Activated CD4-positive, alpha-beta T cell treated with anti-CD3 and anti-CD28 coated beads, Interleukin-2, amount 10 ng/mL, durations not matched to agents 7 days and 5 days (primary cell): ENCODE measurements at places on chromosomes 2 and 18. TPM values are rescaled to one million over a fixed set of nuclear protein-coding genes. Genes with fewer than 3 reads are reported as not detected.

The MATN3 gene
- total RNA-seq: not detected

The CNDP1 gene
- not detected for total RNA-seq

GRCh38 chr18:69658103-69658502 lies 257.4 kb downstream of the DOK6 start:
- H3K27me3 ChIP-seq: peaks cover 17% of the 10 kb centered on the region
- H3K36me3 ChIP-seq: no peaks in the 10 kb centered on the region
- no peak for DNase-seq
- no peak overlapping the region for H3K27ac ChIP-seq

The ITGA4 gene
- 163 TPM for total RNA-seq

DNA sequence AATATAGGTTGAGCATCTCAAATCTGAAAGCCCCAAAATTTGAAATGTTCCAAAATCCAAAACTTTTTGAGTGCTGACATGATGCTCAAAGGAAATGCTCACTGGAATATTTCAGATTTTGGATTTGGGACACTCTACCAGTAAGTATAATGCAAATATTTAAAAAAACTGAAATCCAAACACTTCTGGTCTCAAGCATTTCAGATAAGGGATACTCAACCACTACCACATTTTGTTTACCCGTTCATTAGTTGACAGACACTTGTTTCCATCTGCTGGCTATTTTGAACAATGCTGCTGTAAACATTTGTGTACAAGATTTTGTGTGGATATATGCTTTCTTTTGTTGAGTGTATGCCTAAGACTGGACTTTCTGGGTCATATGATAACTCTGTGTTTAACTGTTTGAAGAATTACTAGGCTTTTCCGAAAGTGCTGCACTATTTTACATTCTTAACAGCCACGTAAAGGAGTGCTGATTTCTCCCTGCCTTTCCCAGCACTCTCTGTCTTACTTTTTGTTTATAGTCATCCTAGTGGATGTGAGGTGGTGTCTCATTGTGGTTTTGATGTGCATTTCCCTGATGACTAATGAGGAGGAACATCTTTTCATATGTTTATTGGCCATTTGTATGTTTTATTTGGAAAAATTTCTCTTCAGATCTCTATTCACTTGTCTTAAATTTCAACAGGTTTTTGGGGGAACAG lies 19.5 kb upstream of the DCDC2C start:
- H3K4me1 ChIP-seq: no peaks in the 10 kb centered on the region
- DNase-seq: no peak

The MAPK4 gene
- not detected for total RNA-seq

The GREB1L gene
- total RNA-seq: not detected

The KCNJ3 gene
- not detected for total RNA-seq

The PLB1 gene
- 1.1 TPM for total RNA-seq

DNA sequence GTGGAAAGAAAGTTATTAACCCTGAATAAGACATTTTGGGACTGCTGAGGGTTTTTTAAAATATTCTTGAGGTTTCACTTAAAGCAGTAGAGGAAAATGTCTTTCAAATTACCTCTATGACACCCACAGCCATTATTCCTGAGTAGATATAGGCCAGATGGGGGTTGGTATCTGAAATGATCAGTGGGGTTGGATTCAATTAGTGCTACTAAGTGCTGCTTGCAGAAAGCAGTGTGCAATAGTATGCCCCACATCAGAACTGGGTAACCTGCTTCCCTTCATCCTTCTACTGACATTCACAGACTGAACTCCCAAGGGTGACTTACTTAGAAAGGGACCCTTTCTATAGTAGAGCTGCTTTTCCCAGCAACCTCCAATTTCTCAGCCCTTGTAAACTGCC lies 7.3 kb upstream of the ETAA1 start:
- H3K27me3 ChIP-seq: no peaks in the 10 kb centered on the region
- H3K4me3 ChIP-seq: no peak overlapping the region
- H3K27ac ChIP-seq: no peak overlapping the region

The TPO gene
- not detected for total RNA-seq

DNA sequence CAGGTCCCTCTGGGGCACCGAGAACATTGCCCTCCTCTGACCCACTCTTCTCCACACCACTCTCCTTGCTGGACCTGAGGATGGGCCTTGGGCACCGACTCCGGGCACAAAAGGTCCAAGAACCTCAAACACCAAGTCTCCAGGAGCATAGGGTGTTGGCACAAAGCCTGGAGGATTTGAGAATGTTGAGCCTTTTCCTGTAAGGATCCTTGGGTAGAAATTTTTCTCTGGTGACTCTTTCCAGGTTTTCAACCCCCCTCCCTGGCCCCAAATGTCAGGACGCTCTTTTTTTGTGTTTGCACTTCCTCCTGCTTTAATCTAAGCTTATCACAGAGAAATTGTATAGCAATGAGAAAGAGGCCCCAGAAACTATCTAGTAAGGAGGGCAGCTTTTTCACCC lies 9.2 kb downstream of the SPR start:
- no peaks in the 10 kb centered on the region for H3K36me3 ChIP-seq
- H3K4me3 ChIP-seq: no peak overlapping the region
- H3K4me1 ChIP-seq: peaks cover 4% of the 10 kb centered on the region
- H3K27me3 ChIP-seq: peaks cover 42% of the 10 kb centered on the region
- DNase-seq: no peak

DNA sequence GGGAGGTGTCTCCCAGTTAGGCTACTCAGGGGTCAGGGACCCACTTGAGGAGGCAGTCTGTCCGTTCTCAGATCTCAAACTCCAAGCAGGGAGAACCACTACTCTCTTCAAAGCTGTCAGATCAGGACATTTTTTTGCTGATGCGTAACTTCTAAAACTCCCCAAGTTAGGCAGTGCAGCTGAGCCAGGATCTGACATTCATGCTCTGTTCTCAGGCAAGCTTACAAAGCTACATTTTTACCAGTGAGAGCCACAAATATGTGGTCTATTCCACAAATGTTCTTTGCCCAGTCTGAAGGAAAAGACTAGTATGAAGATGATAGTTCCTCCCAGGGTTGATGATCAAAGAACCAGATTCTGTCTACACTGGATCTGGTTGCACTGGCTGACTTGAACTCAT lies 184.1 kb downstream of the MTCL1 start:
- no peaks in the 10 kb centered on the region for H3K36me3 ChIP-seq
- no peak for DNase-seq
- H3K4me1 ChIP-seq: no peaks in the 10 kb centered on the region
- no peak overlapping the region for H3K4me3 ChIP-seq
- H3K27me3 ChIP-seq: peaks cover 10% of the 10 kb centered on the region

DNA sequence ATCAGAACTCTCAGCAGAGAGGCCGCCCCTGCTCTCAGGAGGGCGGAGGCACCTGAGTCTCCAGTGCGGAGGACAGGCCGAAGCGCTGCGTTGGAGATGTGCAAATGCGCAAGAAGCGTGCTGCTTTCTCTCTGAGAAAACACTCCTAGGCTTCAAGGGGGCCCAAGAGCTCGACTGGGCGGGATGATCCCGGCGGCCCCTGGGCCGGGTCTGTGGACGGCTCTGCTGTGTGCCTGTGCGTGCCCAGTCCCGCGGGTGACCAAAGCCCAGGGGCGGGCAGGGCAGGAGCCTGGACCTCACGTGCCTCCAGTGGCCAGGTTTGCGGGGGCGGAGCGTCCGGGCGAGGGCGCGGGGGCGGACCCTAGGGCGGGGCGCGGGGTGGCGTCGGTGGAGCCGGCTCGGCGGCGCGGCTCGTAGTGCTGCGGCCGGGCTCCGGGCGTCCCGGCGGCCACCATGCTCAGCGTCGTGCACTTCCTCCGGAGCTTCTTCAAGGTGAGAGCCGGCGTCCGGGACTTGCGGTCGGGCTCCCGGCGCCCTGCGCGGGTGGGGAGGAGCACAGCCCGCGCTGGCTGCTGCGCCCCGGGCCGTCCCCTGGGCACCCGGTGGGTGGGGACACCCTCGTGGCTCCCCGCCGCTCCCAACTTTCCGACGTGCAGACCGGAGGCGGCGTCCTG lies at the start of gene ARHGEF4:
Gene ARHGEF4 (plus strand): TSS at position 414 of the 674 bp plus-strand sequence. CDS start 40 bp downstream, at position 454.
- no peaks in the 10 kb centered on the region for H3K4me1 ChIP-seq
- peaks cover 26% of the 10 kb centered on the region for H3K27me3 ChIP-seq
- DNase-seq: peak; percentile 20
- H3K4me3 ChIP-seq: no peak within 1 kb of the TSS
- no peak within 1 kb of the TSS for H3K27ac ChIP-seq

The UGT1A3 gene
- total RNA-seq: not detected

DNA sequence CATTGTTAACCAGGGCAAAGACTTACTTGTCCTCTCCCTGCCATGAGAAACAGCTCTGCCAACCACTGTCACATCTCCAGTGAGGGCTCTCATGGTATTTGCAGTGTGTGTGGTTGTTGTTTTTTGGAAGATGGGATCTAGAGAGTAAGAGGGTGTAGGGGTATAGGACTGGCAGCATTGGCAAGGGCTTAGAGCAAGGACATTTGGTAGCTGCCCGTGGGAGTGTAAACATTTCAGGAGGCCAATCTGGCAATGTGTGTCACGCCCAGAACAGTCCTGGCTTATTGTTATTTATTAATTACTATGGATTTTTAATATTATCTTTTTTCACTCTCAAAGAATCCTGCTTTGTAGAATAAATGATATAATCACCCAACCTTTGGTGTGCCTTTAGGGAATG lies 90.5 kb downstream of the TMEM17 start:
- peak overlapping the region; percentile 62 for H3K27ac ChIP-seq
- peaks cover 10% of the 10 kb centered on the region for H3K4me1 ChIP-seq

- H3K27ac ChIP-seq: no peak overlapping the region
- no peak overlapping the region for H3K4me3 ChIP-seq
- no peak for DNase-seq
- H3K4me1 ChIP-seq: no peaks in the 10 kb centered on the region
- H3K36me3 ChIP-seq: no peaks in the 10 kb centered on the region
- H3K27me3 ChIP-seq: peaks cover 4% of the 10 kb centered on the region
Observed at GRCh38 chr18:26438980-26439379, 109.4 kb downstream of the KCTD1 start.

DNA sequence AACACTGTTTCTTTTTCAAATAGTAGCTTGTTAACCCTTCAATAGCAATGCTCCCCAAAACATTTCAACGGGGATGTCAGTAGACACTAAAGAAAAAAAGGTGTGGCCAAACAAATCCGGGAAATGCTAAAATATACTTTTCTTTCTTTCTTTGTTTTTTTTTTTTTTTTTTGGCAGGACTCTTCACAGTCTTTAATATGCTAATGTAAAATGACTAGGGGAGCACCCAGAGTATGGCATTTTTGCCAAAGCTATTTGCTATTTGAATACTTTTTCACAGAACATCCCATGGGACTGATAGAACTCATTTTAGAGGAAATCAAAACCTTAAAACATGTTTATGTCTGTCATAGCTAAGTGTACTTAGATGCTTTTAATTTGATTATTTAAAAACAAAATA lies 32.1 kb downstream of the ATF2 start:
- H3K27me3 ChIP-seq: no peaks in the 10 kb centered on the region
- no peak overlapping the region for H3K4me3 ChIP-seq
- no peak overlapping the region for H3K27ac ChIP-seq
- peaks cover 31% of the 10 kb centered on the region for H3K36me3 ChIP-seq

- peaks cover 30% of the 10 kb centered on the region for H3K27me3 ChIP-seq
- no peak overlapping the region for H3K27ac ChIP-seq
- no peaks in the 10 kb centered on the region for H3K36me3 ChIP-seq
- DNase-seq: no peak
- H3K4me1 ChIP-seq: no peaks in the 10 kb centered on the region
Observed at GRCh38 chr2:20675701-20676352, 8.9 kb downstream of the GDF7 start.

The DCC gene
- total RNA-seq: not detected

The COL4A4 gene
- total RNA-seq: 0.06 TPM

The DSG1 gene
- total RNA-seq: not detected

DNA sequence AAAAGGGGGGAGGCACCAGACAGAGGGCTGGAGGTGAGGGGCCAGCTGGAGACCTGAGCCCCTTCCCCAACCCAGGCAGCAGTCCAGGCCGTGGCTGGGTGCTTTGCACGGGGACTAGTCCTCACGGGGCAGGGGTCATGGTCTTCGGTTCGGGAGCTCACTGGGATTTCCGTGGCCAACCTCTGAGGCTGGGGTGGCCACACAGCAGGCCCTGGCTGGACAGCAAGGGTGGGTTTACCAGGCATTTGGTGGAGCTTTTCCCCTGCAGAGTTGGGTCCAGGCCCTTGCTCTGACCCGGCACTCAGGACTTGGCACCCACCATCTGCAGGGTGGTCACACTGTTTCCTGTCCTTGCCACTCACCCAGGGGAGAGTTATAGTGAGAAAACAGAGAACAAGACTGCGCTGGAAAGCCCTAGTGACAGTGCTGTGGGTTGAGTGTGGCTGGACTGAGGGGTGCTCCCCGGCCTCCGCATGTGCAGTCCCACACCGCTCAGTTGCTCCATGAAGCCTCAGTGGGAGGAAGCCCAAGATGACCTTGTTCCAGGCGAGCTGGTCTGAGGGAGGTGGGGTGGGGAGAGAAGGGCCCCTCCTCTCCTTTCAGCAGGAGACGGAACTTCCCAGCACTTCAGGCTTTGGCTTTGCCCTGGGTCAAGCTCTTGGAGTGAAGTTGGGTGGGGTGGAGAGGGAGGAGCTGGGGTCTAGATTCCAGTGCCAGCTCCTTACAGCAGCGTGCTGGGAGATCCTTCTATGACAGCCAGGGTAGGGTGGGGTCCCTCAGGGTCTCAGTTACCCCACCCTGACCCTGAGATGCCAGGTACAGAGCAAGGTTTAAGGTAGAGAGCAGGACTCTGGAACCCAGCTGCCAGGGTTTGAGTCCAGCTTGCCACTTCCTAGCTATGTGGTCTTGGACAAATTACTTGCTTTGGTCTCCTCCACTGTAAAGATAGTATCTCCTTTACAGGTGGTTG lies 219.8 kb downstream of the DYSF start:
- no peak for DNase-seq
- H3K27ac ChIP-seq: no peak overlapping the region
- no peaks in the 10 kb centered on the region for H3K27me3 ChIP-seq

The FKBP1B gene
- total RNA-seq: 1.0 TPM

DNA sequence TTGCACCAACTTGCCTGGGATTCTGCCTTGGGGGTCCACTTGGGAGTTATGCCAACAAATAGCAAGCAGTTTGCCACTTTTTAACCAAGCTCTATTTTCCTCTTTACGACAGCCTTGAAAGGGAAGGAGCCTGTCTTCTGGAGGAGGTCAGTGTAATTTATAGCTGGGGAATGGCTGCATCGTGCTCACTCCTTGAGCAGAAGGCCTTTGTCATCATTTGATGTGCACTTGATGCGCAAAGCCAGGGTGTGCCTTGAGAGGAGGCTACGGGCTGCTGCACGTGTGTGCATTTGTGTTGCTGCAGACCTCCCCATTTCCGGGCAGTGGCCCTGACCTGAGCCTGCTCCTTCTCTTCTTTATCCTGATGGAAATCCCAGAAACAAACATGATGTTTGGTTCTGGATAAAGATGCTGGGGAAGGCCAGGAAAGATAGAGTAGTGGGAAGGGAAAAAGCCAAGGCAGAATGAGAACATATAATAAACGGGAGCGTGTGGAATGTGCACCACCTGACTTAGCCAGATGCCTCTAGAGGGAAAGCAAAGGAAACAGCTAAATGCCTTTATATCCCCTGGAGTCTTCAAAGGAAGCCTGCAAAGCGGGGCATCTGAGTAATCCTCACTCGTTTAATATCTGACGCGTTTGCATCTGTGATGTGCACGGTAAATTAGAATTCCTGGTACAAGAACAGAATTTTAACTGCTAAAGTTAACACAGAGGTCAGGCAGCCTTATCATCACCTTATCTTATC lies 68.3 kb upstream of the ZNF521 start:
- H3K36me3 ChIP-seq: no peaks in the 10 kb centered on the region
- no peak overlapping the region for H3K4me3 ChIP-seq
- no peak for DNase-seq
- no peaks in the 10 kb centered on the region for H3K27me3 ChIP-seq

The RAB6C gene
- not detected for total RNA-seq

GRCh38 chr2:138023298-138023697 lies 59.0 kb downstream of the HNMT start:
- peaks cover 1% of the 10 kb centered on the region for H3K27me3 ChIP-seq
- H3K27ac ChIP-seq: no peak overlapping the region
- no peaks in the 10 kb centered on the region for H3K36me3 ChIP-seq
- H3K4me3 ChIP-seq: no peak overlapping the region

The UCN gene
- 2.3 TPM for total RNA-seq
